Left cardiac atrium (tissue), 4 donors: ENCODE measurements at places on chromosomes 6 and 20.

GRCh38 chr20:12729326-12729725 is 279.4 kb upstream of the SPTLC3 start:
- DNase-seq = no peak

DNA sequence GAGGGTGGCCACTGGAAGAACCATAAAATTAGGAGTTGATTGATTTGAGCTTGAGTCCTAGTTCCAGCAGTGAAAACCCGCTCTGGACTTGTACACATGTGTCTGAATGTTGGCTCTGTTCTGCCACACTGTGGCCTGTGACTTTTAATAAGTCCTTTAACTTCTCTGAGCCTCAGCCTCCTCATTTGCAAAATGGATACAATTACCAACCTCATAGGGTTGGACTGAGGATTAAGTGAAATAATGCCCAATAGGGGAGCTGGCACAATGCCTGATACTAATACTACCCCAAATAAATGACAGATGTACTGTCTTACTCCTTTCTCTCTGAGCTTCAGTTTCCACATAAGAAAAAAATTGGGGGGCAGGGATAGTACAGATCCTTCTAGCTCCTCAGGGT is 92.6 kb upstream of the RIPOR2 start:
- no peak for DNase-seq

GRCh38 chr20:41027872-41028358 is 707 bp upstream of the TOP1 start:
- no peak for DNase-seq

- no peak for DNase-seq
Observed at GRCh38 chr20:59125836-59126235, 37.8 kb upstream of the ZNF831 start.

DNA sequence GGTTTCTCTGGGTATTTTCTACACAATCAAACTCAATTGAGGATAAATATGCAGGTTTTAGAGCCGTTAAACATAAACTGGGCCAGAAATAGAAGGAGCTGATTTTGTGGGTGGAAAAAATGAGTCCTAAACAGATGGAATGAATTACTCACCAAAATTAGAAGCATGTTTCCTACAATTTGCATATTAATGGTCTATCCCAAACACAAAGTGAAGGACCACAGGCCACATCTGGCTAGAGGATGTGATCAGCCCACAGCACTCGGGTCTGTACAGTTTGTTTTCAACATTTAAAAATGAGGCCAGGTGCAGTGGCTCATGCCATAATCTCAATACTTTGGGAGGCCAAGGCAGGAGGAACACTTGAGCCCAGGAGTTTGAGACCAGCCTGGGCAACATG is 296.3 kb downstream of the PREX1 start:
- no peak for DNase-seq

DNA sequence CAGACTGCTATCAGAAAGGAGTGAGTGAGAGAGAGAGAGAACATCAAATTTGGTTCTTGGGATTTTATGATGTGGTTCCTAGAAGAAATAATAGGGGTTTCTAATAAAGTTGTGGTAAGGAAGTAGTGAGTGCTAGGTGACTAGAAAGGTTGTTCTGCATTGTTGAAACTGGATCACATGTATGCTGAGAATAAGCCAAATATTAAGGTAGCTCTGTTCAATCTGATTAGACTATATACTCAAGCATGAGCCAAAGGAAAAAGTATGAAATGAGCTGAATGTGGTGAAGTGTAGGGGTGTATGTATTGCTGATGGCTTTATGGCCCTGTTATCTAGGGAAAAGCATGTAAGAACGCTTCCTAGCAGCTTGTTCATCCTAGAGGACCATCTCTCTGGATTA is 63.0 kb upstream of the IMPG1 start:
- no peak for DNase-seq

DNA sequence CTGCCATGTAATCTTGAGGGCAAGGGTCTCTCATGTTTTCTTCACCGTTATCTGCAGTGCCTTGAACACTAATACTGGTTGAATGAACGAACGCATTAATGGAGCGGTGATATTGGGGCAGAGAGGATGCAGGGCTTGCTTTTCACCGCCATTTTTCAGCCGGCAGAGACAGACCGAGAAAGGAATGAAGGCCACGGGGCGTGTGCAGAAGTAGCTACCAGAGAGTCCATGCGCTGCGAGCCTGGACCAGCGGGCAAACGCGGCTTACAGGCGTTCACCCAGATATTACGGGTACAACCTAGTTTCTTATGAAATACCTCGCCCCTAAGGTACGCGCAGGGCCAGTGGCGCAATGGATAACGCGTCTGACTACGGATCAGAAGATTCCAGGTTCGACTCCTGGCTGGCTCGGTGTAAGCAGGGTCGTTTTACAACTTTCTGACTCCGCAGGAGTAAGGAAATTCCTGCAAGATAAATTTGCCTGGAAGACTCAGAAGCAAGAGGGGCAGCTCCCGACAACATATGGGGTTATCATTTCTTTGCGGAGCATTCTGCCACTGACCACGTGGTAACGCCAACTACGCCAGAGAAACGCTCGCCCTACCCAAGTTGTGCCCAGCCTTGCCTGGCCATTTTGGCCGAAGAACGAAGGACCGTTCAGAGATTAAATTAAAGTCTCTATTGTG is 863 bp upstream of the HMGN4 start:
- peak; percentile 91 for DNase-seq

DNA sequence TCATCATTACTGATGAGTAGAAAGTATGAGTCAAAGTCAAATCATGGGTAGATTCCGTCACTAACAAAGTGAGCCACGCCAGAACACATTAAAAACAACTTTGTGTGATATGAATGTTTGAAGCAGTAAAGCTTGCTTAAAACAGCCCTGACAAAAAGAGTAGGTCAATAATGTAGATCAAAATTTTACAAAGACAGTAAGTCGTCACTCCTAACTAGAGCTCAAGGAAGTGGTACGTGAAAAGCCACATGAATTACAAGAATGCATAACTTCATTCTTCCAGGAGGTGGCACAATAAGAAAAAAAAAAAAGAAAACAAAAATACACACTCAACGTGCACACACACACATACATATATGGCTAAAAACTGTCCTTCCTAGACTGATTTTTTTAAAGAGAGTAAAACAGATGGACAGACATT is 69.9 kb downstream of the HACE1 start:
- no peak for DNase-seq

GRCh38 chr20:32497589-32498224 is 87.4 kb downstream of the NOL4L start:
- DNase-seq = no peak

DNA sequence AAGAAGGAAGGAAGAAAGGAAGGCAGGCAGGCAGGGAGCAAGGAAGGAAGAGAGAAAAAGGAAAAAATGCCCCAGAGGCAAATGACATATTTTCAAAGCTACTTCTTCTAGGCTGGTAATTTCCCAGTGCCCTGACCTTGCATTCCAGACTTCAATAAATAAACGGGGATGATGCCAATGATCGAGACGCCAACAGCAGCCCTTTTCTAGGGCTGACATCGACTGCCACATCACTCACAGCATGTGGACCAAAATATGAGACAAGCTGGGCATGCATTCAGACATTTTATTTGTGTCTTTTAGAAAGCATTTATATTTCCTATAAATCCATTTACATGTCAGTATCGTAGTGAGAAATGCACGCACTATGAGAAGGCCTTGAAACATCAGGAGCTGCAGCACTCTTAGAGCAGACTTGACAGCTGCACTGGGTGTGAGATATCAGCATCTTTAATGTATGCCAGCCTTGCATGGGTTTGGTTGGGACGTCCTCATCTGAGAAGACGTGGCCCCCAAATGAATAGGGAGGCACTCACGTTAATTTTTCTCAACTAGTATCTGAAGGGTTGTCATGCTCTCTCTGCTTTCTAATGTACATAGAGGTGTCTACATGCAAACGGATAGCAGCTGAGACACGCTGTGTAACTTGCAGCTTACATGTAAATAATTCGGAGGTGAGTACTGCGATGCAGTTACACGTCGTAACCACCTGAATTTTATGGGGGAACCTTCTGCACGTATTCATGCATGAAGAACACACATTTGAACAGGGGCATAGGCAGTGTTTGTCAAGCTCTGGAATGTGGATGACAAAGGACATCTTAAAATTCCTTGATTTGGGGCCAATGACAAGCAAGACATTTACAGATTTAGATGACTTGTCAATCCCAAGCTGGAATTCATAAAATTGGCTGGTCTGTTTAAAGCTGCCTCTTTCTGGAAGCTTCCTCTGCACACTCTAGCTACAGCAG is 149.1 kb upstream of the AGPAT4 start:
- no peak for DNase-seq

DNA sequence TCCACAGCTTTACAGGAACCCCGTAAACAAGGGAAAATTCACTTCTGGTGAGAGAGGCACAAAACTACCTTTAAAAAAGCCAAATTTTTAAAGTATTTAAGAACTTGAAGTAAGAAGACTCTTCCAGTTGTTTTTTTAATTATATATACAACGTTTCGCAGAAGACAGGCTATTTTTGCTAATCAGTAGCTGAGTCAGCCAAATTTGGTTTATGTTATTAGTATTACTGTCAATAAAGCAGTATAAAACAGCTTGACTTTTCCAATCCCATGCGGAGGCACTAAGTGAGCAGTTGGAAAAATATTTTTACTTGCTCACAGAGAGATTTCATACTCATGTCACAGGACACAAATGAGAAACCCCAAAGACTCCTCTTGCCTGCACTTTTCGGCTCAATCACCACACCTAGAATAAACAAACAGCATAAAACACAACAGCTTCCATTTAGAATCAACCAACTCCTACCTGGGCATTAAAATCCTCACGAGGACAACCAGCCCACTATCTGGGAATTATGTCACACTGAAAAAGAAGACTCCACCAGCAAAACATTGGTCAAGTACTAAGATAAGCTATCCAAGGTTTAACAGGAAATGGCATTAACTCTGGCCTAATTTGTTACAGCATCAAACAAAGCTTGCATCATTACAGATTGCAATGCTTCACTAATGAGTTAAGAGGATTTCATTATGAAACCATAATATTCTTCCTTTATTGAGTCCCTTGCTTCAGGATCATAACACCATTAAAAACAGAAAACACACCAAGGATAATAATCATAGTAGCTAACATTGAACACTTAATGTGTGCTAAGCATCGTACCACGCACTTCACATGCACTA is 26.3 kb downstream of the ELOVL5 start:
- no peak for DNase-seq
